ENCODE measurements at places on chromosomes 1 and 21.

GRCh38 chr21:38159355-38159754 lies 97.4 kb upstream of the KCNJ15 start:
- peak; percentile 79 for DNase-seq

DNA sequence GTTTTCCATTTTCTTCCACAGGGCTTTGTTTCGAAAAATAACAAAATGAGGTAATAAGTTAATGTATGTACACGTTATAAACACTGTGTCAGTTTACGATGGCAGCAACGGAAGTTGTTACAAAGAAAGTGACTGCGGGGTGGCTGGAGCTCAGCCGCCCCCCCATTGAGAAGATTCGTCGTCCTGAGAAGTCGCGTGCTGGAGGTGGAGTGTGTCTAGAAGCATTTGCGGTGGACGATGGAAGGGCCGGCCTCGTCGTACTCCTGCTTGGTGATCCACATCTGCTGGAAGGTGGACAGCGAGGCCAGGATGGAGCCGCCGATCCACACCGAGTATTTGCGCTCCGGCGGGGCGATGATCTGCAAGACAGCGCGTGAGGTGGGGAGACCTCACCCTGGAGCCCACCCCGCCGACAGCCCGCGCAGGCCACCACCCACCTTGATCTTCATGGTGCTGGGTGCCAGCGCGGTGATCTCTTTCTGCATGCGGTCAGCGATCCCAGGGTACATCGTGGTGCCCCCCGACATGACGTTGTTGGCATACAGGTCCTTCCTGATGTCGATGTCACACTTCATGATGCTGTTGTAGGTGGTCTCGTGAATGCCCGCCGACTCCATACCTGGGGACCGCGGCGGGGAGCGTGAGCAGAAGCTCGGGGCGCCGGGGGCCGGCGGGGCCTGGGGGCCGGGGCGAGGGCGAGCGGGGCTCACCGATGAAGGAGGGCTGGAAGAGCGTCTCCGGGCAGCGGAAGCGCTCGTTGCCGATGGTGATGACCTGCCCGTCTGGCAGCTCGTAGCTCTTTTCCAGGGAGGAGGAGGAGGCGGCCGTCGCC lies 2.4 kb downstream of the ACTA1 start:
- DNase-seq: no peak

DNA sequence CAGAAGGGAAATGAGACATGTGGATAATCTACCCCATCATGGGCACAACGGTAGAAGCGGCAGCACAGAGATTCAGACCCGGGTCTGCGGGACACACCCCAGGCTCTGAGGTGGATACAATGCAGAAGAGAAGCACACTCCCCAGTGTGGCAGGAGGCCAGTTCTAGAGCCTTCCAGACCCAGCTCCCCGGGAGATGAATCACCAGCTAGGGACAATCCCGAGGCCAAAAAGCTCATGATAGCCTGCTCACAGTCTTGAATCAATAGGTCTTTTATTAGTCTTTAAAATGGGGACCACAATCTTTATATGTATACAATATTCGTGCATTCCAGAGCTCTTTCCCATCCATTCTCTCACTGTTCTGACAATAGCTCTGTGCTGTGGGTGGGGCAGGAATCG lies 57.3 kb upstream of the DIRAS3 start:
- peak; percentile 51 for DNase-seq

DNA sequence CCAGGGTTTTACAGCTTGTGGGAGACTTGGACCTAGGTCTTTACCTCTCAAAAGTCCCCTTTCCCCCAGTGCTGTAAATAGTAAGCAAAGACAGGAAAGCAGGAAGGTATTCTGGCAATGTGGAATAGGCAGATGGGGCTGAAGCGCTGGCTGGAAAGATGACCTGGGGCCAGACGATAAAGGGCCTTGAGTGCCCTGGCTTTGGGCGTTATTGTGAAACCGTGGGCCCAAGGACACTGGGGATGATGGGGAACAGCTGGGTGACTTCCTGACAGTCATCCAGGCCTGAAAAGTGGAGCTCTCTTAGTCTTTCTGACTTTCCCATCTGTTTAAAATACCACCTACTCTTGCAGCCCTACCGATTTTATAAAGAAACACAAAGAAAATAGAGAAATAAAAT lies 16.3 kb downstream of the URB2 start:
- no peak for DNase-seq

- DNase-seq: no peak
Observed at GRCh38 chr1:1395166-1395565, 4.0 kb downstream of the CCNL2 start.

DNA sequence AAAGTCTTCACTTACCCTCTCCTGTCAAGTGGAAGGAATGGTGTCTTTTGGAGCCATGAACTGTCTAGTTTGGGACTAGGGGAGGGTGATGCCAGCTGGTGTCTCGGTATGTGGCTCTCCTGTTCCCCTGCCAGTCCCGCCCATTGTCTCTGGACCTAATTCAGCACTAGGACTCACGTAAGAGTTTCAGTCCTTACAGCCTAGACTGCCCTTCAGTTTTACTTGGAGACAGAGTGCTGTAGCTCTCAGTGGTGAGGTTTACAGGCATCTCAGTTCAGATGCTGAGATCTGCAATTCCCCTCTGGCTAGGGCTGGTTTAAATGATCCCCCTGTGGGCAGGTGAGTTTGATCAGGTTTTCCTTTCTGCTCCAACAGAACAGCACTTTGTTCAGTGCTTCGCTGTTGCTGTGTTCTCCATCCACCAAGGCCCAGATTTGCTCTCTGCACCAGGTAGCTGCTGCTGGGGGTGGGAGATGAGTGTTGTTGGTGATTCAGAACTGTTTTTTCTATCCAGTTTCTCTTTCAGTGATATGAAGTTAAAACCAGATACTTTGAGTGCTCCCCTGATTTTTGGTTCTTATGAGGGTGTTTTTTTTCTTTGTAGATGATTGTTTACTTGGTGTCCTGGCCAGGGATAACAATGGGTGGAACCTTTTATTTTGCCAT lies 198.3 kb upstream of the RNPC3 start:
- DNase-seq: no peak

GRCh38 chr1:173753830-173754229 lies 39.0 kb downstream of the KLHL20 start:
- no peak for DNase-seq

- DNase-seq: peak; percentile 12
Observed at GRCh38 chr1:169896013-169896412, 2.3 kb upstream of the SCYL3 start.

DNA sequence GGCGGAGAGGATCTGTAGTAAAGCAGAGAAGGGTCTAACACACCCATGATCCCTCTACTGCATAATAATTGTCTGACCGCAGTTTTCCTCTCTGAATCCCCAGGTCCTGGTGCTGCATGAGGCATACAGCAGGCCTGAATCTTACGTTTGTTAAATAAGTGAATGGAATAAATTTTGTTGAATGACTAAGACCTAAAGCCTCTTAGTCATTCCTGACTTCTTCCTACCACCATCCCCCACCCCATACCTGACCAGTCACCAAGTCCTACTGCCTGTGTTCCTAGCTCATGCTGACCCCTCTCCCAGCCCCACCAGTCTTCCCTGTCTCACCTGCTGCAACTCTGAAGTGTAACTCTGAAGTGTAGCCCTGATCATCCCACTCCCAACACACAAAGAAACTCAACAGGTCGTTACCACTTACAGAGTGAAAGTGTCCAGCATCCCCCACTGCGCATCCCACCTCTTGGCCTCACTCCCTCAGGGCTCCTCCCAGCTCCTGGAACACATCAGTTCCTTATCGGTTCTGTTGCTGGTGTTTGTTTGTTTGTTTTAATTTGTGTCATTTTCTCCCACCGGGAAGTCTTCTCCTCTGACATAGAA lies 9.7 kb downstream of the GJA5 start:
- DNase-seq: no peak

GRCh38 chr1:77313491-77313890 lies 31.7 kb downstream of the AK5 start:
- DNase-seq: peak; percentile 28

GRCh38 chr1:216113181-216113580 lies 310.1 kb downstream of the USH2A start:
- no peak for DNase-seq

DNA sequence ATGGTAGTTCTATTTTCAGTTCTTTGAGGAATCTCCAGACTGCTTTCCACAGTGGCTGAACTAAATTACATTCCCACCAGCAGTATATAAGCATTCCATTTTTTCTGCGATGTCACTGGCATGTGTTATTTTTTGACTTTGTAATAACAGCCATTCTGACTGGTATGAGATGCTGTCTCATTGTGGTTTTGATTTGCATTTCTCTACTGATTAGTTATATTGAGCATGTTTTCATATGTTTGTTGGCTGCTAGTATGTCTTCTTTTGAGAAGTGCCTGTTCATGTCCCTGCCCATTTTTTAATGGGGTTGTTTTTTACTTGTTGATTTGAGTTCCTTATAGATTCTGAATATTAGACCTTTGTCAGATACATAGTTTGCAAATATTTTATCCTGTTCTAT lies 87.9 kb downstream of the RPS6KC1 start:
- DNase-seq: peak; percentile 86
